ENCODE measurements at places on chromosomes 5 and 9. TPM values are rescaled to one million over a fixed set of nuclear protein-coding genes. Genes with fewer than 3 reads are reported as not detected.

GRCh38 chr5:129717751-129718310 is 30.1 kb upstream of the MINAR2 start:
- H3K4me3 ChIP-seq, result no peak overlapping the region
- no peaks in the 10 kb centered on the region for H3K27me3 ChIP-seq
- H3K27ac ChIP-seq, result no peak overlapping the region
- no peak for DNase-seq
- H3K4me1 ChIP-seq, result peaks cover 6% of the 10 kb centered on the region

- no peak overlapping the region for H3K27ac ChIP-seq
- no peaks in the 10 kb centered on the region for H3K36me3 ChIP-seq
- peaks cover 23% of the 10 kb centered on the region for H3K4me1 ChIP-seq
Measured at GRCh38 chr9:134938346-134939079, 20.8 kb upstream of the FCN1 start.

- no peak overlapping the region for H3K27ac ChIP-seq
- H3K36me3 ChIP-seq, result no peaks in the 10 kb centered on the region
- H3K4me1 ChIP-seq, result no peaks in the 10 kb centered on the region
Measured at GRCh38 chr9:91134608-91135007, 227.1 kb downstream of the AUH start.

DNA sequence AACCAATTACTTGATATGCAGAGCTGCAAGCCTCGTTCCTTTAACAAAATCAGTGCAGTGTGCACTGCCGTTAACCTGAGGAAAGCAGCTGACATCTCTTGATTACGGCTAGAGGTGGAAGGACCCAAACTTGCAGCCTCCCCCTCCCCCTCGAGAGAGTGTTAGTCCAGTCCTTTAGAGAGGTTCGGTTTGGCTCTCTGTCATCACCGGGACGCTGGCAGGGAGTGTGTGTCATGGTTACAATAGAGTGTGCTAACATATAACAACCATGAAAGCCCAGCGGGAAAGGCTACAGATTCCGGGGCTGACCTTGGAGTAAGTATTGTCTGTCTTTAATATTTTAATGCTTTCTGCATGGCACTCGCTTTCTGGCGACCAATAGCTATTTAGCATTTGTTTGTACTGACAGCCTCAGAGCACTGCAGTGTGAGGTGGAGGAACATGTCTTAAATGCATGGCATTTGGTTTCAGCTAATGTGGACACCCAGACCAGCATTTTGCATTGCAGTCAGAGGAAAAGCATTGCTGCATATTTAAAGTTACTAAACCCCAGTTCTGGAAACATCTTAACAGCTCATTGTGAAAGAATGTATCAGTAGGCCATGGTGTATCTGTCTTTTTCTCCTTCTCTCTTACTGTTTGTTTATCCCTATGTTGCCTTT is 237.5 kb downstream of the CD180 start:
- no peak for DNase-seq
- peaks cover 38% of the 10 kb centered on the region for H3K4me1 ChIP-seq
- no peaks in the 10 kb centered on the region for H3K27me3 ChIP-seq
- no peaks in the 10 kb centered on the region for H3K36me3 ChIP-seq

DNA sequence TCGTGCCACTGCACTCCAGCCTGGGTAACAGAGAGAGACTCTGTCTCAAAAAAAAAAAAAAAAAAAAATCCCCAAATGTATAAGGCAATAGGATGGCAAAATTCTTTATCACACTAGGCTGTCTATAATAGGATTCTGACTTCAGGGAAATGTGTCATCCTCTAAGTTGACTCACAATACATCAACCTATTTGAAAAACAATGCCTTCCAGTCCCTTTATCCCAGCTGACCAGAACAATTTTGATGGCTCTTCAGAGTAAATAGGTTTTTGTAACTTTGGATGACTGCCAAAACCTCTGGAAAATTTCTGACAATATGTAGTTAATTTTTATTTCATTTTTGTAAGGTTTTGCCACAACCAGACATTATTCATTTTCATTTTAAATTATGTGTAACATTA is 184.1 kb downstream of the CCDC192 start:
- no peak overlapping the region for H3K4me3 ChIP-seq
- peaks cover 10% of the 10 kb centered on the region for H3K4me1 ChIP-seq
- no peak overlapping the region for H3K27ac ChIP-seq

- H3K27me3 ChIP-seq, result no peaks in the 10 kb centered on the region
- DNase-seq, result no peak
- no peak overlapping the region for H3K4me3 ChIP-seq
- peaks cover 1% of the 10 kb centered on the region for H3K4me1 ChIP-seq
- H3K36me3 ChIP-seq, result no peaks in the 10 kb centered on the region
Measured at GRCh38 chr9:131257266-131258025, 18.9 kb downstream of the FAM78A start.

- H3K4me1 ChIP-seq, result no peaks in the 10 kb centered on the region
- H3K36me3 ChIP-seq, result no peaks in the 10 kb centered on the region
- H3K4me3 ChIP-seq, result no peak overlapping the region
- H3K27me3 ChIP-seq, result peaks cover 4% of the 10 kb centered on the region
- DNase-seq, result no peak
- H3K27ac ChIP-seq, result no peak overlapping the region
Measured at GRCh38 chr5:89301321-89302025, 418.5 kb upstream of the MEF2C start.

GRCh38 chr5:145680169-145680568 is 155.0 kb downstream of the PRELID2 start:
- H3K4me3 ChIP-seq, result no peak overlapping the region
- no peak for DNase-seq
- peaks cover 6% of the 10 kb centered on the region for H3K4me1 ChIP-seq
- no peaks in the 10 kb centered on the region for H3K36me3 ChIP-seq
- H3K27ac ChIP-seq, result no peak overlapping the region
- H3K27me3 ChIP-seq, result no peaks in the 10 kb centered on the region

GRCh38 chr5:39605145-39605544 is 180.4 kb upstream of the DAB2 start:
- DNase-seq, result no peak
- H3K4me1 ChIP-seq, result peaks cover 19% of the 10 kb centered on the region
- no peak overlapping the region for H3K4me3 ChIP-seq
- peaks cover 3% of the 10 kb centered on the region for H3K36me3 ChIP-seq

GRCh38 chr5:75337366-75338021 is 474 bp downstream of the HMGCR start:
- peaks cover 42% of the 10 kb centered on the region for H3K4me1 ChIP-seq
- H3K27me3 ChIP-seq, result no peaks in the 10 kb centered on the region
- H3K36me3 ChIP-seq, result peaks cover under 1% of the 10 kb centered on the region
- peak; percentile 61 for DNase-seq
- no peak overlapping the region for H3K4me3 ChIP-seq

- no peaks in the 10 kb centered on the region for H3K27me3 ChIP-seq
- no peak overlapping the region for H3K27ac ChIP-seq
- DNase-seq, result no peak
- H3K4me1 ChIP-seq, result peaks cover 2% of the 10 kb centered on the region
Measured at GRCh38 chr5:43837996-43838395, 235.0 kb downstream of the NNT start.

GRCh38 chr9:134515026-134515821 is 126.4 kb upstream of the COL5A1 start:
- H3K27ac ChIP-seq, result no peak overlapping the region
- peaks cover 7% of the 10 kb centered on the region for H3K4me1 ChIP-seq
- peaks cover 3% of the 10 kb centered on the region for H3K36me3 ChIP-seq
- no peak overlapping the region for H3K4me3 ChIP-seq

DNA sequence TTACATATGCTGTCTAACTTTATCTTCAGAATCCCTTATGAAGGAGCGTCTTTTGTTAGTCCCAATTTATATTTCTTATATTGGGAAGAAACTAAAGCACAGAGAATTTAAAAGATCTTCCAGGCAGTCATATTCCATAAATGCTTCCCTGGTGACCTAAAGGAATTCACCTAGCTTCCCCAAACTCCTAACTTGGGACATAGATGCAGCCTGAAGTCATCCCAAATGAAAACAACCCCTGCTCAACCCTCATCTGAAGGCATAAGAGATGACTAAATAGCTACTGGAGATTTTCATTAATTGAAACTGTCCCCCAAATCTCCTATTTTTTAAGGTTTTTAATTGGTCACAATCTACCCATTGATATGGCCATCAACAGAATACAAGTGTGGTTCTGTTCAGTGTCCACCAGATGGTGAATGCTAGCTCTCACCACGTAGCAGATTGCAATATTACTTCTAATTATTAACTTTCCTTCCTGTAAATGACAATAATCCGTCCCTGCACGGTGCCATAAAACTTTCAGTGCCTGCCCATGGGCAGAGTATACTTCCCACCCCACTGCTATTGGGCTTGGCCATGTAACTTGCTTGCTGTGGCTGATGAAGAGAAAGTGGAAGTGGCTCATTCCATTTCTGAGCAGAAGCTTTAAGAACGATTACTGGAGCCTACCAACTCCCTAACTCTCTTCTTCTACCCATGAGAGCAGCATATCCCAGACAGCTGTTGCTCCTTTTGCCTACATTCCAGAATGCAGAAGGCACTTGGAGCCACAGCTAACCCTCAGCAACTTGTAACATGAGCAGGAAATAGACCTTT is 18.7 kb downstream of the PRUNE2 start:
- H3K27ac ChIP-seq, result no peak overlapping the region
- no peak for DNase-seq
- no peaks in the 10 kb centered on the region for H3K4me1 ChIP-seq
- no peaks in the 10 kb centered on the region for H3K36me3 ChIP-seq

- H3K4me3 ChIP-seq, result no peak overlapping the region
- no peak for DNase-seq
- peaks cover 19% of the 10 kb centered on the region for H3K4me1 ChIP-seq
- H3K36me3 ChIP-seq, result no peaks in the 10 kb centered on the region
- H3K27ac ChIP-seq, result no peak overlapping the region
- no peaks in the 10 kb centered on the region for H3K27me3 ChIP-seq
Measured at GRCh38 chr5:74587890-74588289, 52.6 kb downstream of the ENC1 start.

Gene FCN2
- not detected for total RNA-seq

Gene GRIA1
- 1.3 TPM for total RNA-seq

Gene TLR4
- 0.78 TPM for total RNA-seq

Gene TAF1L
- total RNA-seq, result not detected

Gene SLC6A19
- not detected for total RNA-seq
